Karpas-422 (cell line): ENCODE measurements at places on chromosomes 5 and 9. TPM values are rescaled to one million over a fixed set of nuclear protein-coding genes. Genes with fewer than 3 reads are reported as not detected.
A peak's percentile ranks its signal among the peaks of the same experiment; 100 is the strongest.

APBA1 gene
- not detected in 2 replicates for total RNA-seq

SEMA4D gene
- 2.3 and 5.3 TPM in 2 replicates for total RNA-seq

TAF1L gene
- not detected in 2 replicates for total RNA-seq

PCDHGB1 gene
- 14.0 and 15.3 TPM in 2 replicates for total RNA-seq

NUP155 gene
- 19.4 and 35.1 TPM in 2 replicates for total RNA-seq

GTF3C4 gene
- 8.8 and 11.2 TPM in 2 replicates for total RNA-seq

PPP2R2B gene
- not detected in 2 replicates for total RNA-seq

MPDZ gene
- total RNA-seq = not detected in 2 replicates

WNK2 gene
- total RNA-seq = not detected in 2 replicates

SLC6A7 gene
- not detected in 2 replicates for total RNA-seq

HMCN2 gene
- total RNA-seq = not detected in 2 replicates

SERF1B gene
- 49.0 and 75.7 TPM in 2 replicates for total RNA-seq

GRCh38 chr9:137026828-137027227 lies 1.2 kb downstream of the ABCA2 start:
- no peak for DNase-seq

DNA sequence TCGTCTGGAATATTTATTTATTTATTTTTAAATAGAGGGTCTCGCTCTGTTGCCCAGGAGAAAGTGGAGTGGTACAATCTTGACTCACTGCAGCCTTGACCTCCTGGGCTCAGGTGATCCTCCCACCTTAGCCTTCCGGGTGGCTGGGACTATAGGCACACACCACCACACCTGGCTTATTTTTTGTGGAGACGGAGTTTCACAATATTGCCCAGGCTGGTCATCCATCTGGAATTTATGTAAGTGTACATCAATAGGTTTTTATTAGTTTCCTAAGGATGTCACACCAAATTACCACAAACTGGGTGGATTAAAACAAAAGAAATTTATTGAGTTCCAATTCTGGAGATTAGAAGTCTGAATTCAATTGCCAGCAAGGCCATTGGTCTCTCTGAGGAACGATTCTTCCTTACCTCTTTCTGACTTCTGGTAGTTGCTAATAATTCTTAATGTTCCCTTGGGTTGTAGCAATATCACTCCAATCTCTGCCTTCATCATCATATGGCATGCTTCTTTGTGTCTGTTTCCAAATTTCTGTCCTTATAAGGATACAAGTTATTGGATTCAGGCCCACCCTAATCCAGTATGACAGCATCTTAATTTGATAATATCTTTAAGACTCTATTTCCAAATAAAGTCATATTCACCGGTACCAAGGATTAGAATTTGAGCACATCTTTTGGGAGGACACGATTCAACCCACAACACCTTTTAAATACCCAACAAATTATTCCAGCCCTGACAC lies 16.3 kb upstream of the RAD23B start:
- no peak for DNase-seq

DNA sequence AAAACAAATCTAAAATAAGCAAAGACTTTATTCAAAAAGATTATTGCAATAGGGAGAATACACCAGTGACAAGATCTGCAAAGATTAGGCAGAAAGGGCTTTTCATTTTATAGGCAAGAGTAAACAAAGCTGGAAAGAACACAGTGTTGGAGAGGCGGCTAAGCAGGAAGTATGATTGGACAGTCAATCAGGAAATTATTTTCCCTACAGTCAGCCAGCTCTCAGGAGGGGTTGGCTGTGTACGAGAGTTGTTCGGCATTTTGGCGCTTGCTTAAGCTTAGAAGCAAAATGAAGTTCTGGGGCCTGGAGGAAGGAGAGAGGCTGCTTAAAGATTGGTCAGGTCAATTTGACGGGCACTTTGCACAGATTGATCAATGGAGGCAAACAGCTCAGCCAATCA lies 1030.5 kb downstream of the TLE4 start:
- DNase-seq = no peak

- peak; percentile 82 for DNase-seq
Measured at GRCh38 chr5:149667084-149667828, 62.9 kb upstream of the PPARGC1B start.

DNA sequence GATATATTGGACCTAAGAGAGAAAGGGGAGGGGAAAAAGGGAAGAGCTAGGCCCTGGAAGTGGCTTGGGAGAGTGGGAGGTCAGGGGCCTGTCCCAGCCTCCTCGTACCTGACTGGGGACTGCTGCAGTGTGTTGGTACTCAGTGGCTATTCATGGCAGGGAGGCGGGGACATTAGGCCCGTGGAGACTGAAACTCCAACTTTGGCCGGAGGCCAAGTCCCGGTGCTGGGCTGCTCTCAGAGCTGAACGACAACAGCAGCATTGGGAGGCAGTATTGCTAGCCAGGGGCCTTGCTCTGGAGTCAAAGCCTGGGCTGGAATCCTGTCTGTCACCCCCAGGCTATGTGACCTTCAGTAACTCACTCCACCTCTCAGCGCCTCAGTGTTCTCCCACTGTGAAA lies 37.8 kb downstream of the NEURL1B start:
- no peak for DNase-seq

DNA sequence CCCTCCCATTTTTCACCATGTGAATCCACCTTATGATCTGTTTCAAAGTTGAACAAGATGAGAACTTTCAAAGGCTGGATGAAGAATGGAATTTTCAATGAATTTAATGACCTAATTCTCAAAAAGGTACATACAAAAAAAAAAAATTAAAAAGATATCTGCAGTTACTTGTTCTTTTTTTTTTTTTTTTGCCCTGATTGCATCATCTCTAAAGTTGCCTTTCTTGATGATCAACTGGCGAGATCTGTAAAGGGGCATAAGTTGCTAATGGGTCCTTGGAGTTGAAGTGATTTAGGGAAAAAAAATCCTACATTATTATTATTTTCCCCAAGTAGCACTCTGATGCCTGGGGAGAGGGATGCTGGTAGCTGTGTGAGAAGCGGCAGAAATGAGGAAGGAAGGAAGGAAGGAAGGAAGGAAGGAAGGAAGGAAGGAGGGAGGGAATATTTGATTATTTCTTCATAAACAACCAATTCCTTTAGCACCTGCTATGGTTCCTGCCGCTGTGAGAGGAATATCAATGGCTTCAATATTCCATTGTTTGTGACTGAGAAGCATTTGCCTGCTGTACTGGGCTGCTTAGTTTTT lies 48.8 kb upstream of the CD180 start:
- no peak for DNase-seq

DNA sequence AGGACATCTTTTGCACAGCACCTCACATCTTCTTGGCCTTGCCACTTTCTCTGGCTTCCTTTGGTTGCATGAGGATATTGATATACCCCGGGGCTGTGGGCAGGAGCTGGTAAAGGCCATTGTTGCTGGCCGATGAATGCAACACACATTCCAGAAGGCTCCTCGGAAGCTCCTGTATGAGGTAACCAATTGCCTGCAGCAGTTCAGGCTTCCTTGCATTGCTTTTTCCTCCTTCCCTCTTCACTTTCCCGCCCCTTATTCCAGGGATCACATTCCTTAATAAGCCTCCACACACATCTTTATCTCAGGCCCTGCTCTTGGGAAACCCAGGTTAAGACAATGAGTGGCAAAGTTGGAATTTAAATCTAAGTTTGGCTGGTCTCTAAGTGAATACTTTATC lies 505.4 kb upstream of the CLINT1 start:
- no peak for DNase-seq

GRCh38 chr9:21679432-21679831 lies 123.0 kb upstream of the MTAP start:
- DNase-seq = no peak

- DNase-seq = peak; percentile 68
Measured at GRCh38 chr9:37480759-37481158, 5.0 kb upstream of the POLR1E start.

DNA sequence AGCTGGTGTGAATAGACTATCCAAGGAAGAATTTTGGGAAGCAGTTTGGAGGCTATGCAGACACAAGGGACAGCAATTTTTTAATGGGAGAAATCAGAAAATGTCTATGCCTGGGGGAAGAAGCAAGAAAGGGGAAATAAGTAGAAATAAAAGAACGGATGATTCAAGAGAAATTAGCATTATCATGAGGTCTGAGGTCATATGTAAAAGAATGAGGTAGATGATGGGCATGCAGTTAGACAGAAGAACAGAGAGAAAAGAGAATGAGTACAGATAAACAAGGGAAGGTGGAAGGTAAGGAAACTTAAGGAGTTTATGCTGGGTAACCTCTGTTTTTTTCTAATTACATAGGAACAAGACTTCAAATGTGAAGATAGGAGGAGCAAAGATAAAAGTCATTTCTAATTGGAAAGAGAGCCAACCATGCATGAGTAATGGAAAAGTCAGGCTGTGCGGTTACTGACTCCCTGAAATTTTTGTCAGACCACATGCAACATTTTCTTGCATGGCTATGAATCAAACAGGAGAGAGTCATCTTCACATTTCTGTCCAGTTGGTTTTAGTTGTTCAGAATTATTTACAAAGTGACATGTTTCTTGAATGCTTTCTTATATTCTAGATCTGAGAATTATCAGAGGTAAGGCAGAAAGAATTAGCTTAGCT lies 101.0 kb upstream of the PIK3R1 start:
- no peak for DNase-seq

DNA sequence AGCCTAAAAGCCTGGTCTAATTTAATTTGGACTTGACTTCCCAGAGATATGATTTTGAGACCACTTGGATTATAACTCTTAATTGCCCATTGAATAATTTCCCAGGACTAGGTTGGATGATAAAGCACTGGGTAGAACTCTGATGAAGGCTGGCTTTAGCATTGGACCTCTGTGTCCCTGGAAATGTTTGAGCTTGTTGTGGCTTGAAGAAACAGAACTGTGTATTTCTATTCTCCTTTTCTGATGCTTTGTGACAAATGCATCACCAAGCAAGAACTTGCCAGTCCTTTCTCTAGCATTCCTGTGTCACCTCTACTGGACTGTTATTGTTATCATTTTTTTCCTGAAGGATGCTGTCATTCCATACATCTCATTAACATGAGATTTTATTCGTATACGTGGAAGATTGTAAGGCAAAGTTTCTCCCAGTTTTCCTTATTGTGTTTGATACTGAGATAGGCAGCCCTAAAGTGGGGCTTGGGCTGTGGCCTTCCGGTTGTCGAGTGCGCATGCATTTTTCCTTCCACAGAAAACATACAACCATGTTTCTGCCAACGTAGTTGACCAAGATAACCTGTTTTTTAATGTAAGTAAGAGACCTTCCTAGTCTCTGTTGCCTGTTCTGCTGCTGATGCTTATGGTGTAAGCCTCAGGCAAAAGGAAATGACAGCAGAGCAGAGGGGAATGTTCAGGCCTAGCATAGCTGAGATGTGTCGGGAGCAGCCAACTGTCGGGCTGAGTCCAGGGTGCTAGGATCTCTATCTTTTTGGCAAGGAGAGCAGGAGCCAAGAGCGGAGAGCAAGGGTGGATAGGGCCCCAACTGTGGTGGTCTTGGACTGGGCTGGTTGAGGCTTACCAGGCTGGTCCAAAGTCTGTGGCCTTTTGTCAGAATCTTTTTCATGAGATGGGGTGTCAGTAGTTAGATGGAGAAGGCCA lies 2.3 kb downstream of the NTRK2 start:
- no peak for DNase-seq

DNA sequence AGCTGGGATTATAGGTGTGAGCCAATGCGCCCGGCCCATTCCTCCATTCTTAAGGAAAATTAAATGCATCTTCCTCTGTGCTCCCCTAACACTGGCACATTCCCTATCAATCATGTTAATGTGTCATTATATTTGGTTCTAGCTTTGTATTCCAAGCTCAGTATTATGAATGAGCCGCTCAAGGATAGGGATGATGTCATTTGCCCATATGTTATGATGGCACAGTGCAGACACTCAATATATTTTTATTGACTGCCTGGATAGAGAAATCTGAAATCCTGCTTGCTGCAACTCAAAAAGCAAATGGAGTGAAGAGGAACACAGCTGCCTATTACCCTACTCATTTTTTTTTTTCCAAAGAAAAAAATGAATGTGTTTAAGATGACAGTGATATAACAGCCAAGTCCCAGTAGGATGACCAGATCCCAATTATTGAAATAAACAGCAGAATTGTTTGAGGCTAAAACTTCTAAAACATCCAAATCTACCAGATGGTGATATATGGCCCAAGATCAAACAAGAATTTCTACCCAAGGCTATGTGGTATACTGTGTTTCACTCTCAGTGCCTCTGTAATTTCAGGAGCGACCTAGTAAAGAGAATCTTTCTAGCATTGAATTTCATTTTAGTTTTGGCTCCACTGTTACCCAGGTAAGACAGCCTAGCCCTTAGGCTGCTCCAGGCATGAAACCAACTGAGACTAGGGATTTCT lies 16.3 kb downstream of the SUSD1 start:
- DNase-seq = no peak

GRCh38 chr9:106964329-106964728 lies 101.4 kb downstream of the ZNF462 start:
- no peak for DNase-seq

DNA sequence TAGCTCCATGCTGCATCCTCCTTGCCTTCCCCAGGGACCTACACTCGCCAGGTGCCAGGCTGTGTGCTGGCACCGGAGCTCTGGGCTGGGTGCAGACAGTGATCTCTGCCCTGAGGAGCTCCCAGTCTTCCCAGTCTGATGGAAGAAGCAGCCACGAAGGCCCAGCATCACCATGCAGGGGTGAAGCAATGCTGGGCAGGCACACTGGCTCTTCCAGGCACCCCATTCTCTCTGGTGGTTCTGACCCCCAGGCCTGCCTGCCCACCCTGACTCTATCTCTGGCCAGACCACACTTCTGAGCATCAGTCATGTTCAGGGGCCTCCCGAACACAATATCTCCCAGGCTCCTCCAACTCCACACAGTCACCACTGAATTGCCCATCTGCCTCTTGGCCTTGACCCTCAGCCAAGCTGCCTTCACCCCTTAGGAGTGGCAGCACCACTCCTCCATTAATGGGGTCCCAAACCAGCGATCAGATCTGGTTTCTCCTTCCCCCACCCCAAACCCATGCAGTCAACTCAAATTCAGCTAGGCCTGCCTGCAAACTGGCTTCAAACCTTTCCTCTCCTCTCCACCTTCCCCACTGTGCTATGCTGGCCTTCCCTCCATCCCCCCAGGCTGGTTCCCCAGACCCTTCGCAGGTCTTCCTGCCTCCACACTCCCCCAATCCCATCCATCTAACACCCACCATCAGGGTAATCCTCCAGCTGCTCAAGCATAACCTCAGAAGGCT lies 102.7 kb upstream of the MVB12B start:
- DNase-seq = no peak

DNA sequence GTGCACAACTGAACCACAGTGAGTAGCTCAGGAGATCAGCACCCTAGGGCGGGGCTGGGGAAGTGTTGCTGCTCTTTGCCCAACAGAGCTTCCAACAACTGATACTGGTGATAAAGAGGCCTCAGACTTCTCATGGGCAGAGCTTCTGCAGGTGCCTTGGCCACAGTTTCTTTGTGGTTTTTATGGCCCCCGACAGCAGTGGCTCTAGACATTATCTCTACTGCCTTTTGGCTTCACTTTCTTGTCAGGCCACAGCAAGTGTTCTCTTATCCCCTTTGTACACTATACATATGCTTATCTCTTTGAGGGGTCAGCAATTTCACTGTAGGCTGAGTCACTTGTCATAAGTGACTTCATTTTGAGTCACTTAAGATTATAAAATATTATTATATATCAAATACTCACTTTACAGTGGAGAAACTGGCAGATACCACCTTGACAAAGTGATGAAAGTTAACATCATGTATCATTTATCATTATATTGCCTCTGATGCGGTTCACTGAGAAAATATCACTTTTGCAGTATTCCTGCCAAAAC lies 90.9 kb upstream of the COX7C start:
- DNase-seq = no peak

GRCh38 chr5:73419117-73419464 lies 29.5 kb downstream of the FOXD1 start:
- no peak for DNase-seq
